ENCODE measurements at places on chromosomes 6 and 20.

- DNase-seq, result no peak
Measured at GRCh38 chr20:60313614-60314013, 355.4 kb downstream of the CDH26 start.

DNA sequence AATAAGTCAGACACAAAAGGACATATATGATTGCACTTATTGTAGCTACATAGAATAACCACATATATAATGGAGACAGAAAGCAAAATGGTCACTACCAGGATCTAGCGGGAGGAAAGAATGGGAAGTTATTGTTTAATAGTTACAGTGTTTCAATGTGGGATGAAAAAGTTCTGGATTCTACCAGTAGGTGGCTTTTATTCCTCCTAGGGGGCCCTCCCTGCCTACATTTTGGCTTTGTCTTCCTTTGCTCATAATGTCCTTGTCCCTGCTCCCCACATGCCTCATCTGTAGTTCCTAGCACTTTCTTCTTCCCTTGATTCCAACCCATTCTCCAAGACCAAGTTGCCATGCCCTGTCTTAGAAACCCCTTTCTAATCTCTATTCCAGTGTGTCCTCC lies 16.3 kb downstream of the ZNF133 start:
- DNase-seq, result peak; percentile 48

DNA sequence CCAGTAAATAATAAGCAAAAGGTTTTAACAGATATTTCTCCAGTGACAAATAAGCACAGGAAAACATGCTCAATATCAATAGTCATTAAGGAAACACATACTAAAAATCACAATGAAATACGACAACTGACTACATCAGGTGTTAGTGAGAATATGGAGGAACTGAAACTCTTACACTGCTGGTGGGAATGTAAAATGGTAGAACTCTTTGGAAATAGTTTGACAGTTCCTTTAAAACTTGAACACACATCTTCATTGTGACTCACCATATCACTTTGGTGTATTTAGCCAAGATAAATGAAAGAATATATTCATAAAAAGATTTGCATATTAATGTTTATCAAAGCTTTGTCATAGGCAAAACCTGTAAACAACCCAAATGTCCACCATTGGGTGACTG lies 11.3 kb upstream of the MAP3K5 start:
- DNase-seq, result no peak

DNA sequence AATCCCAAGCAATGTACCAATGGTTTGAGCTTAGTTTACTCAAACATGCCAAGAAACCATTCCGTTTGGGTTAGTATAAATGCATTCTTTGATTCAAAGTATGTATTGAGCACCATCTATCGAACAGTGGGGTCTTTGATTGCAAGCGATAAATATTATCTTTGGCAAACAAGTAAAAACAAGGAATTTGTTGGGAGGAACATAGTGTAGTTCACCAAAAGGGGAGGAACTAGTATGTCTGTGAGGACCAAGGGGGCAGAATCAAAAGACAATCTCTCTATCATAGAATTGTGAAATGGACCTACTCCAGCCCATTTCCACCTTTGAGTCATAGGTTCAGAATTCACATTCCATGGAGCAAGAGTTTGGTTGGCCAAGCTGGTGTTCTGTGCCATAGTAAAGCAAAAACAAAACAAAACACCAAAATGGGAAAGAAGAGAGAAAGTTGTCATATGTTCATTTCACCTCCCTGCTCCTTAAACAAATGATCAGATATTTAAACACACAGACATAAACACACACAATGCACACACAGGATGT lies 266.0 kb downstream of the TSHZ2 start:
- DNase-seq, result no peak

GRCh38 chr6:404685-405423 lies 13.3 kb downstream of the IRF4 start:
- no peak for DNase-seq

DNA sequence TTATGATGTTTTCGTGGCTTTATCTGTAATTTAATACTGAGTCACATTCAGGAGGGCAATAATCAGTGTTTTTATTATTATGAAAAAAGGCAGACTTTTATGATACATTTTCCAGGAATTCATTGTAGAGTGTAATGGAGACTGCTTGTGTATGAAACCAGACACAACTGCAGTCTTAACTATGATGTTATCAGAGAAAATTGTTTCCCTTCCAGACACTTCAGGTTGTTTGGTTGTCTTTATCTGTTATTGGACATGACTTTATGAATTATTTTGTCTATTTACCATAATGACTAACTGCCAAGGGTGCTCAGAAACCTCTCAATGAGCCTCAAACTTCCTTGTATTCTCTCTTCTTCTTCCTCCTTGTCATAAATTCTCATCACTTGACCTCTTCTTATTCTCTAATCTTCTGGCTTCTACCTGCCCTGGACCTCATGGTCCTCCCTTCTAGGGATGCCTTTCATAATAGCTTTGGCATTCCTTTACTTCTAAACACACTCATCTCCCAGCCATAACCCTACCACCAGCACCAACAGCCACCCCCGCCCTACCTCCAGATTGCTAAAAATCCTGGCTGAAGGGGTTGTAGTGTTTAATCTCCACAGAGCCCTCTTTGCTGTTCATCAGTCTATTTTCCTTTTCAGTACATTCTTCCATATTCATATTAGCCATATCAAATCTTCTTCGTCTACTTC lies 492.5 kb downstream of the CDKAL1 start:
- no peak for DNase-seq

DNA sequence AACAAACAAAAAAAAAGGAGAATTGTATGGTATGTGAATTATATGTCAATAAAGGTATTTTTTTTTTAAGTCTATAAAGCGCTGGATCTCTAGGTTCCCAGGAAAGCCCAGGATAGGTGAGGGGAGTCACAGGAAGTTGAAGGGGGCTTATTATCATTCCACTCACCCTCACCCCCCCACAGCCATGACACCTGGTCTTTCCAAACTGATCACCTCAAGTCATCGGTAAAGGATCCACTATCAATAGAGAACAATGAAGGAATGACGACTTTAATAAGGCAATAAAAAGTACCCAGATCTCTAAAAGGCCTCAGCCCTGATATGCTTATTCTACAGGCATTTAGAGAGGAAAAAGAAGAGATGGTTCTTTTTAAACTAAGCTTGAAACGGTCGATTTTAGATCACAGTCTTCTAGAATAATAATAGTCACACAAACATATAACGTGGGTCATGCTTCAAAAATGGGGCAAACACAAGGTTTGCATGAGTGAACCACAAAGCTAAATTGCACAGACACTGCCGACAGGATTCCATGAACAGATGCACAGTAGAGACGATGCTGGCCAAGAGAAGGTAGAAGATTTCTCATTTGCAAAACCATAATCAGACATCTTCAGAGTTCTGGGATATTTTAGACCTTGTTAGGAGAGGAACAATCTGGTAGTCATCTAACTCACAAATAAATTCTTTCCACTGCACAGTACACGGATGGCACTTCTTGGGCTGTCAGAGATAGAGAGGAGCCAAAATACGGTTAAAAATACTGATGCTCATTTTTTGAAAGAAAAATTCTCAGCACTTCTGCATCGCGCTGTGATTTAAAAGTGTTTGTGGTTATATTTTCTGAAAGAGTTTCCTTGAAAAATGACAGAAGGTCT lies 21.0 kb downstream of the ZMYND8 start:
- DNase-seq, result no peak

Data from NCI-H82 (cell line).